ENCODE measurements at places on chromosomes 5 and 9.

DNA sequence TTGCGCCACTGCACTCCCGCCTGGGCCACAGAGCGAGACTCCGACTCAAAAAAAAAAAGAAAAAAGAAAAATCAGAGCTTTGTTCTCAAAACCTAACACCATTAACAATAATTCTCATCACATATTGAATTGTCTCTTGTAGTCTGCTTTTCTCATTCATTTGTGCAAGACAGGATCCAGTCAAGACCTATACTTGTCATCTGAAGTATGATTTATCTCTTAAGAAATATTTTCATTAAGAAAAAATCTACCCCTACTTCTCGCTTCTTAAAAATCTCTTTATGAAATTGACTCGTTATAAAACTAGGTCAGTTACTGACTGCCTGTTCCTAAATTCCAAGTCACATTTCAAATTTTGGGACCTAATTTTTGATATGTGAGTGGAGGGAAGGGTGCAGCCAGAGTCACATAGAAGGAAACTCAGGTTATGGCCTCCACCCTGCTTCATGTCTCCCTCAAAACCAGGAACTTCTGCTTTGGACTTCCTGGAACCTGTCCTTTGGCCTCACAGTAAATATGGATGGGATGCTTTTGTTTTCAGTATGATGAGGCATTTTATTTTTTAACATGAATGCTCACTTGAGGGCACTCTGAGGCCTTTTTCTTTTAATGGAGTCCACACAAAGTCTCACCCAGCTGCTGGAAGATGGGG, 18.9 kb downstream of the ZNF169 start:
- peaks cover 28% of the 10 kb centered on the region for H3K36me3 ChIP-seq
- H3K4me1 ChIP-seq = no peaks in the 10 kb centered on the region
- DNase-seq = no peak

- no peaks in the 10 kb centered on the region for H3K36me3 ChIP-seq
- H3K27ac ChIP-seq = no peak overlapping the region
- H3K27me3 ChIP-seq = no peaks in the 10 kb centered on the region
- no peak overlapping the region for H3K4me3 ChIP-seq
Measured at GRCh38 chr5:77791926-77792325, 15.8 kb upstream of the TBCA start.

- no peak overlapping the region for H3K4me3 ChIP-seq
- no peak overlapping the region for H3K27ac ChIP-seq
- H3K27me3 ChIP-seq = peaks cover 40% of the 10 kb centered on the region
Measured at GRCh38 chr5:173290477-173291131, 37.6 kb downstream of the STC2 start.

GRCh38 chr5:126858441-126858840, 81.5 kb downstream of the LMNB1 start:
- peaks cover 29% of the 10 kb centered on the region for H3K36me3 ChIP-seq
- no peaks in the 10 kb centered on the region for H3K4me1 ChIP-seq
- H3K4me3 ChIP-seq = no peak overlapping the region

- no peak overlapping the region for H3K27ac ChIP-seq
- no peak for DNase-seq
- peaks cover 18% of the 10 kb centered on the region for H3K4me1 ChIP-seq
- H3K27me3 ChIP-seq = no peaks in the 10 kb centered on the region
Measured at GRCh38 chr5:77851176-77852067, 75.3 kb upstream of the TBCA start.

- H3K4me1 ChIP-seq = peaks cover 23% of the 10 kb centered on the region
- no peak overlapping the region for H3K27ac ChIP-seq
- peaks cover 34% of the 10 kb centered on the region for H3K36me3 ChIP-seq
- no peak for DNase-seq
- H3K27me3 ChIP-seq = no peaks in the 10 kb centered on the region
Measured at GRCh38 chr5:177459357-177459756, 12.7 kb downstream of the PRR7 start.

DNA sequence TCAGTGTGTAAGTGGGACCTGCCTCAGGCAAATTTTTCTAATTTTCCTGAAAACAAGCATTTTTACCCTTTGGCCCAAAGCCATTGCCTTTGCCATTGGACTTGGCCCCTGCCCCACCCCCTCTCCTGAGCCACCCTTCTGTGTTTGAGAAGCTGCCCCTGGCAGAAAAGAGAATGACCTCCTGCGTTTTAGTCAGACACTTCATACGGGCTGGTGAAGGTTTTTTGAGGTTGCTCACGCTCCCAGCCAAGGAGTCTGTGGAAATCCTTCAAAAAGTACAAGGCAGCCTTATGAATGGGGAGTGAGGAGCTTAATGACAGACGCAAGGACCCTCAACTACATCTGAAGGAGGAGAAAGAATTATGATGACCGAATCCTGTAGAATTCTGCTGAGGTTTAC, 308.9 kb downstream of the SLIT3 start:
- H3K27ac ChIP-seq = no peak overlapping the region
- no peak overlapping the region for H3K4me3 ChIP-seq
- no peak for DNase-seq
- H3K36me3 ChIP-seq = no peaks in the 10 kb centered on the region
- H3K4me1 ChIP-seq = no peaks in the 10 kb centered on the region

- no peaks in the 10 kb centered on the region for H3K27me3 ChIP-seq
- no peaks in the 10 kb centered on the region for H3K36me3 ChIP-seq
- no peak for DNase-seq
- H3K27ac ChIP-seq = no peak overlapping the region
Measured at GRCh38 chr5:77957931-77958521, 181.9 kb upstream of the TBCA start.

DNA sequence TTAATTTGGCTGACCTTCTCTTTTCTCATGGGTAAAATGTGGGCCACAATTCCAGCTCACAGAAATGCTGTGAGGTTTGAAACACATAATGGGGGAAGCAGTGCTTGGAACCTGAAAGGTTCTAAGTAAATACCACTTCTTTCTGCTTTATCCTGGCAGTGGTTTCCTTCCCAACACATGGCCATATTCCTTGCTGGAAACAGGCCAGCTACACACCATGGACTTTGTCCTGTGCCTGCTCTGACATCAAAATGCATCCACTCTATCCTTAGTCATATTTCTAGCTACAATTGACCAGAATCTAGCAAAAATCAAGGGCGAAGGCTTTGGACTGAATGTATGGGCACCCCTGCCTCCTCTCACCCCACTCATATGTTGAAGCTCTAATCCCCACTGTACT, 93.1 kb upstream of the TRPC7 start:
- H3K36me3 ChIP-seq = no peaks in the 10 kb centered on the region
- peaks cover 2% of the 10 kb centered on the region for H3K27me3 ChIP-seq
- no peak for DNase-seq
- H3K4me3 ChIP-seq = no peak overlapping the region

- no peak overlapping the region for H3K27ac ChIP-seq
- no peak overlapping the region for H3K4me3 ChIP-seq
- no peaks in the 10 kb centered on the region for H3K36me3 ChIP-seq
- no peaks in the 10 kb centered on the region for H3K27me3 ChIP-seq
- DNase-seq = no peak
Measured at GRCh38 chr5:159855476-159856191, 60.6 kb upstream of the ADRA1B start.

DNA sequence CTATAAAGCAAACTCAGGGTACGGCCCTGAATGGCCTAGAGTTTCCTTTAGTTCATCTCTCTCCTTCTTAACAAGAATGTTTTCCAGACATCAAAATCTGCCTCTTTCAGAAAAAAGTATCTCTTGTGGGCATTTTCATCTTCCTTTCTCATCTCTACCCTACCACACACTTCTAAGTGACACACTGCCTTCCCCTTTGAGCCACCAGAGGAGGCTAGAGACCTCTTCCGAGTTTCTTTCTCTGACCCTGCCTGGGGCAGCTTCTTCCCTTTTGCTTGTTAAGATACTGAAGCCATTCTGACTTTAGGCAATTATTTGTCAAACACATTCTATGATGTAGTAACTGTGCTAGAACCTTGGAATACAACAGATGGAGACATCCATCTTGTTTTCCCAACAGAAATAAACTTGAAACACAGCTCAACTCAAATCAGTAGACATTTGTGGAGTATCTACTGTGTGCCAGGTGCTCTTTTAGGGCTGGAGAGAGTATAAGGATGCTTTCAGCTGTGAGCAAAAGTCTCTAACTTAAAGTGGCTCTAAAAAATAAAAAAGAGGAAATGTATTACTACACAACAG, 8.6 kb upstream of the SV2C start:
- no peak overlapping the region for H3K4me3 ChIP-seq
- H3K27me3 ChIP-seq = no peaks in the 10 kb centered on the region
- no peak overlapping the region for H3K27ac ChIP-seq
- no peaks in the 10 kb centered on the region for H3K4me1 ChIP-seq
- no peak for DNase-seq

DNA sequence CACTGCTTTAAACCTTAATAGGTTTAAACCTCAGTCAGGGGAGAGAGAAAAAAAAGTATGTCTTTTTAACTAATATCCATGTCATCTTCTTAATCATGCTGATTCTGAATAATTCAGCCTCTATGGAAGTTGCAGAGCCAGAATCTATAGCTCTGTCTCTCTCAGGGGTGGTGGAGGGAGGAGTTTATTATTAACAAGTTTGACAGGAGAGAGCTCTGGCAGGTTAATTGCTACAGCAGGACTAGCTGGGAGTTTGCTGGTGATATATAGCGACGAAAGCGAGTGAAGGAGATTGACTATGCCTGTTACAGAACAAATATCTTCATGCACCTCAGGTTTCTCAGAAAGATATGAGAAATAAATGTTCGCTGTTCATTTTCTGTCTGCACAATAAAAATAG, 586.4 kb downstream of the TLE4 start:
- no peak overlapping the region for H3K4me3 ChIP-seq
- no peak overlapping the region for H3K27ac ChIP-seq
- H3K36me3 ChIP-seq = no peaks in the 10 kb centered on the region
- H3K27me3 ChIP-seq = no peaks in the 10 kb centered on the region

DNA sequence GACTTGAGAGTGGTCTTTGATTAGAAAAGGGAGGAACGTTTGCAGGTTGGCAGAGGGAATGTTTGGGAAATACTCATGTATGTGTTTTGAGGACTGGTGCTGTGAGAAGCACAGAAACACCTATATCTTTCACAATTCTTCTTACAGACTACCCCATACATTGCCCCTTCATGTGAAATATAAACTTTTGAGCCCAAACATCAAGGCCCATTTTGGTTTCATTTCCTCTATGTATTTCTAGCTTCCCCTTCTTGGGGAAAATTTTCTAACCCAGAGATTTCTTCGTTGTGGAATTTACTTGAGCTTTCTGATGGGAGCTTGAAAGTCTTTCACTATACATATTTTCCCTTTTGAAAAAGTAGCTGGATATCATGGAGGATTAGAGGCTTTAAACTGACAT, 67.6 kb downstream of the FYB1 start:
- H3K27me3 ChIP-seq = no peaks in the 10 kb centered on the region
- no peak for DNase-seq
- no peaks in the 10 kb centered on the region for H3K36me3 ChIP-seq
- no peak overlapping the region for H3K4me3 ChIP-seq
- peaks cover 10% of the 10 kb centered on the region for H3K4me1 ChIP-seq

- no peak overlapping the region for H3K27ac ChIP-seq
- H3K27me3 ChIP-seq = no peaks in the 10 kb centered on the region
- peaks cover 43% of the 10 kb centered on the region for H3K4me1 ChIP-seq
- H3K36me3 ChIP-seq = no peaks in the 10 kb centered on the region
- DNase-seq = no peak
- H3K4me3 ChIP-seq = no peak overlapping the region
Measured at GRCh38 chr5:142803428-142804125, 33.4 kb downstream of the ARHGAP26 start.

- no peak overlapping the region for H3K4me3 ChIP-seq
- H3K4me1 ChIP-seq = no peaks in the 10 kb centered on the region
- DNase-seq = no peak
- no peaks in the 10 kb centered on the region for H3K36me3 ChIP-seq
- no peaks in the 10 kb centered on the region for H3K27me3 ChIP-seq
Measured at GRCh38 chr5:76555114-76555513, 68.1 kb downstream of the F2RL2 start.

DNA sequence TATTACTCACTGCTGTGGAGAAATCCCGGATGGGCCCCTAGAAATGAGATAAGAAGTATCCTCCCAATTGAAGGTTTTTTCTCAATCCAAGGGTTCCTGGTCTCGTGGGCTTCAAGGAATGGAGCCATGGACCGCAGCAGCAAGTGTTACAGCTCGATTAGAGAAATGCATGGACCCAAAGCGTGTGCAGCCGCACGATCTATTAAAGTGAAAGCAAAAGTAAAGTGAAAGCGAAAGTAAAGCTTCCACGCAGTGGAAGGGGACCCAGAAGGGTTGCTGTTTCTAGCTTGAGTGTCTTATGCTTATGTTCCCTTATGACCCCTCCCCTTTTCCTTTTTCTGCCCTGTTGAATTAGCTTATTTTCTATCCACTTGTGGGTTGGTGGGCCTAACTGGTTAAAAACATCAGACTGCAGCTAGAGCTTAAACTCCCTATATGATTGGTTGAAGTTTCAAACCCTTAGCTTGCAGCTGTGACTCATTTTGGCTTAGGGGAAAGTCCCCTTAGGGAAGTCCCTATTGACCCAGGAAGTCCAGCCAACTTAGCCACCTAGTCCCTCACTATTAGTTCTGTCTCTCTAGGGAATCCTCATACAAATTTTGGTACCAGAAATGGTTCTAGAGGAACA, 1111.8 kb downstream of the TAF11L14 start:
- H3K27ac ChIP-seq = peak overlapping the region; percentile 98
- H3K27me3 ChIP-seq = no peaks in the 10 kb centered on the region
- peaks cover 9% of the 10 kb centered on the region for H3K36me3 ChIP-seq
- peak; percentile 77 for DNase-seq
- H3K4me3 ChIP-seq = peak overlapping the region; percentile 93

DNA sequence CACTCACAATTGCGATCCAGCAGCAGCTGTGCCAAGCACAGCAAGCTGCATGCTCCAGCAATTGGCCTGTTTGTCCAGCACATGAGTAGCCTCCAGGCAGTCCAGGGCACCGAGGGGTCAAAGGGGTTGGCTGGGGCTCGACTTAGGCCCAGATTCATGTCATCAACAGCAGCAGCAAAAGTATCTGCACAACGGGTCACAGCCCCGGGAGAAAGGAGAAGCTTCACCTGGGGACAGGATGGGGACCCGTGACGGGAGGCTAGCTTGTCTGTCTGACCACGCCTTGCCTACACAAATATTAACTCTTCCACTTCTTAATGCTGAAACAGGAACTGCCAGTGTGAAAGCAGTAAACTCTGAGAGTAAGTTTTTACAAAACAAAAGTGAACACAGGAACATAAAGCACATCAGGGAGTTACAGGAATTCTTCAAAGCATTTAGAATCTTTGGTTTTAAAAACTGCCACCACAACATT, 191.2 kb downstream of the PIK3R1 start:
- H3K27me3 ChIP-seq = no peaks in the 10 kb centered on the region
- no peak overlapping the region for H3K4me3 ChIP-seq
- H3K4me1 ChIP-seq = peaks cover 20% of the 10 kb centered on the region
- no peak for DNase-seq
- peak overlapping the region; percentile 0 for H3K27ac ChIP-seq

GRCh38 chr5:92424785-92425426, 1041.8 kb upstream of the ARRDC3 start:
- no peak overlapping the region for H3K27ac ChIP-seq
- no peaks in the 10 kb centered on the region for H3K36me3 ChIP-seq
- H3K4me1 ChIP-seq = no peaks in the 10 kb centered on the region
- DNase-seq = no peak
- no peak overlapping the region for H3K4me3 ChIP-seq
